ENCODE measurements at places on chromosomes 2 and 18. TPM values are rescaled to one million over a fixed set of nuclear protein-coding genes. Genes with fewer than 3 reads are reported as not detected.

DNA sequence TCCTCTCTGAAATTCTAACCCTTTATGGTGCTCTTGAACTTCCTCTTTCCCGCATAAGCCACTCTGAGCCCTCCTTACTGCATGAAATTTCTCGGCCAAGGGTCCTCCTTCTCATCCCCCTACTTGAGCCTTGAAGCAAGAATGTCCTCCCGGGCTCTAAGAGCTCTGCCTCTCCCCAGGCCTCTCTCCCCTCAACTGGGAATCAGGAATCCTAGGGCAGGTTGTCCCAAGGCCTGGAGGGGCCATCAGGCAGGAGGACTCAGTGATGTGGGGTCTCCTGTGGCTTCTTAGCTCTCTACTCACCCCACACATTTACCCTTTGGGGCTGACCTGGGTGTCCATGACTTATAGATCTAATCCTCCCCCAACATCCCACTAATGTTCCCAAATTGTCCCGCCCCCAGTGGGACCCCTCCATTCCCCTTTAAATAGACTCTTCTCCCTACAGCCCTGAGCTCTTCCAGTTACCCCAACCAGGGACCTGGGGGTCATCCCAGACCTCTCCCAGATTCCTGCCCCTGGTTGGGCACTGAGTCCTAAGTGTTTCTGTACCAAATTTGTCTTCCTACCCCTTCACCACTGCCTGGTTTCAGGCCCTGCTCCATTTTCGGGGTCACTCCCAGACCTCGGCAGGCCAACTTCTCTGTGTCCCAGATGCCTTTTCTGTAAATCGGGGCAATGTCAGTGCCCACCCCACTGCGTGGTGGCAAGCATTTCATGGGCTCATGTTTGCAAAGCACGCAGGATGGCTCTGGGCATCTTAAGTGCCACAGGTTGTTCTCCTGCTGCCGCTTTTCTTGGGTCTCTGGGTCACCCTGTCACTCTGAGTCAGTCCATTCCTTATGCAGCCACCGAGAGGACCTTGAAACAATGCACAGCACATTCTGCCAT is 171.2 kb downstream of the ASB1 start:
- H3K27ac ChIP-seq, result peak overlapping the region; percentile 42
- H3K36me3 ChIP-seq, result no peaks in the 10 kb centered on the region
- H3K4me1 ChIP-seq, result peaks cover 8% of the 10 kb centered on the region
- H3K4me3 ChIP-seq, result no peak overlapping the region
- H3K27me3 ChIP-seq, result no peaks in the 10 kb centered on the region

DNA sequence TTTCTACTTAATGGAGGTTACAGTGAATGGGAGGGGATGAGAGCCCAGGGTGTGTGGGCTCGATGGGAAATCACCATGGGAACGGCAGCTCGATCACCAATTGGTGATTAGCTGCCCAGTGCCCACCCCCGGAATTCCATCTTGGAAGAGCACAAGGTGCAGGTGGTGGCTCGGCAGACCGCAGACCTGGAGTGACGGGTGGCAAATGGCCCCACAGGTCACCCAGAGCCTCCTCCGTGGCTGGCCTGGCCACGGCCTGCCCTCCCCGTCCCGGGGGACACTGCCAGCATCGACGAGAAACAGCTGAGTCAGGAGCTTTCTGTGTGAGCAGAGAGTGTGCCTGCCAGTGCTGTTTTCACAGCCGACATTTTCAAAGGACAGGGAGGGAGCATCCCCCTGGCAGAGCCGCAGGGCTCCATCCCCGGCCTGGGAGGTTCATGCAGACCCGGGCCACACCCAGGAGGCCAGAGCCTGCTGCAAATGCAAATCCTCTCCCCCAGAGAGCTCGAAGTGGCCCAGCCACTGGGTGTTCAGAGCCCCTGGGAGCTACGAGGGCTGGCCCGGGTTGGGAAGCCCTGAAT is 176.4 kb upstream of the MYT1L start:
- DNase-seq, result no peak
- no peak overlapping the region for H3K27ac ChIP-seq
- H3K27me3 ChIP-seq, result no peaks in the 10 kb centered on the region
- H3K4me3 ChIP-seq, result no peak overlapping the region

- H3K27ac ChIP-seq, result no peak overlapping the region
- H3K27me3 ChIP-seq, result no peaks in the 10 kb centered on the region
- H3K4me1 ChIP-seq, result peaks cover 4% of the 10 kb centered on the region
- no peaks in the 10 kb centered on the region for H3K36me3 ChIP-seq
Measured at GRCh38 chr2:45698554-45698953, 47.1 kb downstream of the PRKCE start.

FEZ2 gene
- total RNA-seq, result 44.4 TPM

DNA sequence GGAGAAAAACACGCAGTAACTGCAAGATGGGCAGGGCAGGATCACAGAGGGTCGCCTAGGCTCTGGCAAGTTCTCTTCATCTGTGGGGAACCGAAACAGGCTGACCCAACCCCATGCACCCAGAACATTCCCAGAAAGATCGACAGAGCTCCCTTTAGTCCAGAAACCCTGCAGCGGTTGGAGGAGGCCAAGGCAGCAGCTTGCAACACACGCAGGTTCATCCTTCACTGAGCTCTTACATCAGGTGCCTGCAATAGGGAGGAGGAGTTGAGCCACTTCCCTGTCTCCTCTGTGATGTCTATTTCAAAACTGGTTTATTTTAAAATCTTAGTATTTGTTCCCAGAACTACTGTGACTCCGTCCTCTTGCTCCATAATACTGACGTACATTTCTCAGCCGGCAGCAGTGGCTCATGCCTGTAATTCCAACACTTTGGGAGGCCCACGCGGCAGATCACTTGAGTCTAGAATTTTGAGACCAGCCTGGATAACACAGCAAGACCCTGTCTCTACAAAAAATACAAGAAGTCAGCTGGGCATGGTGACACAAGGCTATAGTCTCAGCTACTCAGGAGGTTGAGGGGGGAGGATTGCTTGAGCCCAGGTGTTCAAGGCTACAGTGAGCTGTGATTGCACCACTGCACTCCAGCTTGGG is 11.5 kb upstream of the SLC11A1 start:
- H3K36me3 ChIP-seq, result no peaks in the 10 kb centered on the region
- no peak overlapping the region for H3K27ac ChIP-seq
- H3K27me3 ChIP-seq, result no peaks in the 10 kb centered on the region

EFR3B gene
- 1.8 TPM for total RNA-seq

DNA sequence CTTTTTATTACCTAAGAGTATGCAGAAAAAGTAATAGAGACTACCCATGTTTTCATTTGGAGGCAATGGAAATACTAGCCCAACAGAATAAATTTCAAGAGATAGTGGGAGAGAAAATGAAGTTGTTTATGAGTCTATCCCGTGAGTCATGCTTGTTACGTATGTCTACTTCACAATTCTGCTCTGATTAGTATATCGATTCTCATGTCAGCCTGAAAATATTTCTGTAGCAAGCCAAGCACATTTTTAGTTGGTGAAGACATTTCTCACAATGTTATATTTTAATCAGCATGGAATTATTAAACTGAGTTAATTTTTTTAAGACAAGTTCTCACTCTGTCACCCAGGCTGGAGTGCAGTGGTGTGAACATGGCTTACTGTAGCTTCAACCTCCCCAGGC is 346.1 kb downstream of the RPRM start:
- H3K27ac ChIP-seq, result no peak overlapping the region
- no peaks in the 10 kb centered on the region for H3K27me3 ChIP-seq
- no peak overlapping the region for H3K4me3 ChIP-seq
- no peak for DNase-seq
- H3K36me3 ChIP-seq, result no peaks in the 10 kb centered on the region
- no peaks in the 10 kb centered on the region for H3K4me1 ChIP-seq

- H3K27me3 ChIP-seq, result no peaks in the 10 kb centered on the region
- no peak for DNase-seq
- no peaks in the 10 kb centered on the region for H3K36me3 ChIP-seq
- no peak overlapping the region for H3K4me3 ChIP-seq
Measured at GRCh38 chr18:74895686-74896085, 298.0 kb downstream of the ZNF407 start.

RFX8 gene
- 1.7 TPM for total RNA-seq

- no peak for DNase-seq
- no peak overlapping the region for H3K4me3 ChIP-seq
- no peaks in the 10 kb centered on the region for H3K36me3 ChIP-seq
- H3K4me1 ChIP-seq, result no peaks in the 10 kb centered on the region
Measured at GRCh38 chr2:161228511-161229240, 68.4 kb downstream of the TANK start.

VAPA gene
- 261 TPM for total RNA-seq

DNA sequence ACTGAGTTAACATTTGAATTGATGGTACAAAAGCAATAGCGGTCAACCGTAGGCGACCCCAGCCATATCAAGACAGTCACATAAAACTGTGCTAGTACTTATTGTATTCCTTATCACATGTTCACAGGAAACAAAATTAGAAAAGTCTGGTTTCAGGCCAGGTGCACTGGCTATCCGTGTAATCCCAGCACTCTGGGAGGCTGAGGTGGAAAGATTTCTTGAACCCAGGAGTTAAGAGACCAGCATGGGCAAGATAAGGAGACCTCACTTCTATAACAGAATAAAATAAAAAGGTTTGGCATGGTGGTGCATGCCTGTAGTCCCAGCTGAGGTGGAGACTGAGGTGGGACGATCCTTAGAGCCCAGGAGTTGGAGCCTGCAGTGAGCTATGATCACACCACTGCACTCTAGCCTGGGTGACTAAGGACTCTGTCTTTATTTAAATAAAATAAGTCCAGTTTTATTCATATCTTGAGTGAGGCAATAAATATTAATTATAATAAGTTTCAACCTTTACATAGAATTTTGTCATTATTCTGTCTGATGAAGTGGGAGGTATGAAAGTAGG is 84.1 kb upstream of the RGPD4 start:
- H3K36me3 ChIP-seq, result no peaks in the 10 kb centered on the region
- DNase-seq, result no peak
- H3K4me3 ChIP-seq, result no peak overlapping the region
- no peaks in the 10 kb centered on the region for H3K4me1 ChIP-seq

DNA sequence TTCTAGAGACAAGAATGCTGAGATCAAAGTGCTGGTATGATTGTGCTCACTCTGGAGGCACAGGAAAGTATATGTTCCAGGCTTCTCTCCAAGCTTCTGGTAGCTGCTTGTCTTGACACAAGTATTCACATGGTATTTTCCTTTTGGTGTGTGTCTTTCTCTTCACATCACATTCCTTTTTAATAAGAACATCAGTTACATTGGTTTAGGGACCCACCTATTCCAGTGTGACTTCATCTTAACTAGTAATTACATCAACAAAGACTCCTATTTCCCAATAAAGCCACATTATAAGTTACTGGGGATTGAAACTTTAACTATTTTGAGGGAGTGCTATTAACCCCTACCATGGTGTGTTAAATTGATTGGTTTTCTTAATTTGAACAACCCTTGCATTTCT is 119.1 kb downstream of the FSIP2 start:
- no peak overlapping the region for H3K27ac ChIP-seq
- no peaks in the 10 kb centered on the region for H3K36me3 ChIP-seq
- H3K4me1 ChIP-seq, result no peaks in the 10 kb centered on the region

TTC21B gene
- 22.3 TPM for total RNA-seq

DNA sequence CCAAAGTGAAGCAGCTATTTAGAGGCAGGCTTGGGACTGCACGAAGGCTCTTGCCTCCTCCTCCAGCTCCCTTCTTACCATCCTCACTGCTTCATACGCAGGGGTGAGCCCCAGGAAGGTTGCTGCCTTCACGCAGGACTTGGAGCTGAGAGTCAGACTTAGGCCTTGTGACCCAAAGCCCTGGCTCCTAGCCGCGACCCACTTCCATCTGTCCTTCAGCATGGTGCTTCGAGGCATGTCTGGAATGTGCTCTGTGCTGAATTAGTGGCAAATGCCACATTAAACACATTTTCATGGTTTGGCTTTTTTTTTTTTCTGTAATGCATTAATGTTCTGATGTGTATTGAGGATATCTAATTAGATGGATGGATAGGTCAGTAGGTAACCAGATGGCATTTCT is 37.5 kb downstream of the ITGB1BP1 start:
- H3K36me3 ChIP-seq, result no peaks in the 10 kb centered on the region
- DNase-seq, result no peak
- H3K27me3 ChIP-seq, result no peaks in the 10 kb centered on the region
- H3K4me1 ChIP-seq, result no peaks in the 10 kb centered on the region
- no peak overlapping the region for H3K4me3 ChIP-seq

- peak overlapping the region; percentile 82 for H3K4me3 ChIP-seq
- no peak for DNase-seq
- H3K27ac ChIP-seq, result peak overlapping the region; percentile 89
- H3K27me3 ChIP-seq, result no peaks in the 10 kb centered on the region
Measured at GRCh38 chr2:68253219-68254068, 1.1 kb upstream of the PPP3R1 start.

TRIM54 gene
- 0.64 TPM for total RNA-seq

GRCh38 chr18:6249170-6249569 is 165.5 kb downstream of the L3MBTL4 start:
- DNase-seq, result no peak
- H3K4me1 ChIP-seq, result no peaks in the 10 kb centered on the region
- H3K27ac ChIP-seq, result no peak overlapping the region
- H3K27me3 ChIP-seq, result no peaks in the 10 kb centered on the region
- no peaks in the 10 kb centered on the region for H3K36me3 ChIP-seq
- no peak overlapping the region for H3K4me3 ChIP-seq

DNA sequence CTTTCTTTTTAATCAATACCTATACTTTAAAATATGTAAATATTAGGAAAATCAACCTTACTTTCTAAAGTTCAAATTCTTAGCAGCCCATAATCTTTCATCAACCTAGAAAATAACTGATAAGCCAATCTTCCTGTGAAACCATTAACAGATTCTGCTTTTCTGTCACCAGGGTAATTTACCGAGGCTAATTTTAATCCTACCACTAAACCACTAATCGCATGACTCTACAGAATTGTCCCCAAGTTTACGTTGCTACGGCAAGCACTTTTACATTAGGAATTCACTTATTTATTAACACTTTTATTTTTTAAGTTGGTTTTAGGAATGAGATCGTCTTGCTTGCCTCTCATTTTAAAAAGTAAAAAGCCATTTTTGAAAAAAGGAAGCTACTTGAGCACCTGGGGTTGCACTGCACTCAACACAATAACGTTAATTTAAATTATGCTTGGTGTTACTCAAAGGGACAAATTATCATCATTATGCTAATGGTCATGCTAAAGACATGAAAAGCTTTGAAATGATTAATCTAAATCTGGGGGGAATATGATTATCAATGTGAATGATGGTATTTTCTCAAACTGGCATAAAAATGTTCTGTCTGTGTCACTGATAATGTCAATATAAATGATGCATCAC is 10.2 kb downstream of the ZNF516 start:
- DNase-seq, result no peak
- no peak overlapping the region for H3K4me3 ChIP-seq
- no peaks in the 10 kb centered on the region for H3K36me3 ChIP-seq
- no peak overlapping the region for H3K27ac ChIP-seq
- H3K27me3 ChIP-seq, result no peaks in the 10 kb centered on the region
- peaks cover 20% of the 10 kb centered on the region for H3K4me1 ChIP-seq

All from ovary (tissue), 10 donors.